ENCODE measurements at places on chromosomes 5 and 9. TPM values are rescaled to one million over a fixed set of nuclear protein-coding genes. Genes with fewer than 3 reads are reported as not detected.

DNA sequence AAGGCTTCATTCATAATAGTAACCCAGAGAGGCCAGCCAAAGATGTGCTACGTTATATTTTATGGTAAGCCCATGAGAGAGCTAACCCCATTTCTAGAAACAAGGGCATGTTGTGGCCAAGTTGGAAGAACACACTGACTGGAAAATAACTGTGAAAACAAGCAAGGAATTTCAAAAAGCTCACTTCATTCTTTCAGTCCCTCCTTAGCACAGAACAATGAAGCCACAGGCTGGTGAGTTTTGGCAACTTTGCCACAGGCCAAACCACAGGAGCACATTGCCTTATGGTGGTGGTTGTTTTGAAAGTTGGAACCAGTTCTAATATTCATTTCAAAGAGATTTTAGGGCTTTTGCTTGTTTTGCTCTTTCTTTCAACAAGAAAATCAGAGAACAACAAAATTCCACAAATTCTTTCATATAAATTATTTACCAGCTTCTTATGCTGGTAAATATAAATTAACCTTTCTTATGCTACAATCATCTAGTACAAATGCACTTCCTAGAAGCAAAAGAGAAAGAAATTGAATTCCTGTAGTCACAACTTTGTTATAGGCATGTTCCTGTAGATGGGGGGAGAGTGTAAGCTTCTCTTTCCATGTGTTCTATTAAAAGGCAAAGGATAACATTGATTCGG, 225.4 kb upstream of the RFX3 start:
- DNase-seq: no peak

DNA sequence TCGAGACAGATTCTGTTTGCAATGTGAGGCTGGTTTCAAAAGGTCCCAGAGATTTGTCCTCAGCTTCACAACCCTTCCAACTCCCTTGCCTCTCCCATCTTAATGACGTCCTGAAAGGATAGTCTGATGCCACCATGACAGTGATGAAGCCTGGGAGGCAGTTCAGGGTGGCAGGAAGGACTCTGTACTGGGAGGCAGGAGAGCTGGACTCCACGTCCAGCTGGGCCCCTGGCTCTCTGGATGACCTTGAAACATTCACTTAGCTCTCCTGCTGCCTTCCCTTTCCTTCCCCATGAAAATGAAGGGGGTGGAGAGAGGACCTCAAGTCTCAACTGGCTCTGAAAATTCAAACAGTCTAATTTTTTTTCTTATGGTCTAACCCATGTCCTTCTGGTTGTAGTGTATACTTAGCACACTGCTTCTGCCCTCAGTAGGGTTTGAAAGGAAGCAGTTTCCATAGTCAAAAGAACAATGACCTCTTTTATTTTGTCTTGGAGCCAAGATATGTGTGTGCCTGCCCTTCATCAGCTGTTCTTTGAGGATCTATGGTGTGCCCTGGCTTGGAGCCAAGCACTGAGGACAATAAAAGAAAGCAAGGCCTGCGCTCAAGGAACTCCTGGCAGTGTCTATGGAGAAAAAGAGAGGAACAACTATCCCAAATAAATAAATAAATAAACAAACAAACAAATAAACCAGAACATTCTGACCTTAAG, 188.3 kb downstream of the GRIA1 start:
- no peak for DNase-seq

DNA sequence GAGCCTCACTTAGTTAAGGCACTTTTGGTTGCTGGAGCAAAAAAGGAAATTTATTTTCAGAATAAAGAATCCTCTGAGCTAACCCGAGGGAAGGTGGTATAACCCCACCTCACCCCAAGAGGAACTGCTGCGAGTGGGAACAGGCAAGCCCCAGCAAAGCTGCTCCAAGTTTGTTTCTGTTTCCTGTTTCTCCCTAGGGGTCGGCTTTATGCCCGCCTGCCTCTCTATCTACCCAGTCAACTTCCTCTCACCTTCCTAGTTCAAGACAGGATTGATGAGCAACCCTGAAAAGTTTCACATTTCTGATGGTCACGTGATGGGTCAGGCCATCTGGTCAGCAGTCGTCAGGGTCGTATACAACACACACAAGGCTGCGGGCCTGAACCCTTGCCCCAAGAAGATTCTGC, 31.1 kb downstream of the TRIO start:
- no peak for DNase-seq

- no peak for DNase-seq
These were observed 1898.1 kb upstream of the NUDT12 start for GRCh38 chr5:105460721-105461120.

GRCh38 chr5:98497418-98497817, 276.0 kb upstream of the RGMB start:
- no peak for DNase-seq

DAB2 gene
- 115 TPM for total RNA-seq

DNA sequence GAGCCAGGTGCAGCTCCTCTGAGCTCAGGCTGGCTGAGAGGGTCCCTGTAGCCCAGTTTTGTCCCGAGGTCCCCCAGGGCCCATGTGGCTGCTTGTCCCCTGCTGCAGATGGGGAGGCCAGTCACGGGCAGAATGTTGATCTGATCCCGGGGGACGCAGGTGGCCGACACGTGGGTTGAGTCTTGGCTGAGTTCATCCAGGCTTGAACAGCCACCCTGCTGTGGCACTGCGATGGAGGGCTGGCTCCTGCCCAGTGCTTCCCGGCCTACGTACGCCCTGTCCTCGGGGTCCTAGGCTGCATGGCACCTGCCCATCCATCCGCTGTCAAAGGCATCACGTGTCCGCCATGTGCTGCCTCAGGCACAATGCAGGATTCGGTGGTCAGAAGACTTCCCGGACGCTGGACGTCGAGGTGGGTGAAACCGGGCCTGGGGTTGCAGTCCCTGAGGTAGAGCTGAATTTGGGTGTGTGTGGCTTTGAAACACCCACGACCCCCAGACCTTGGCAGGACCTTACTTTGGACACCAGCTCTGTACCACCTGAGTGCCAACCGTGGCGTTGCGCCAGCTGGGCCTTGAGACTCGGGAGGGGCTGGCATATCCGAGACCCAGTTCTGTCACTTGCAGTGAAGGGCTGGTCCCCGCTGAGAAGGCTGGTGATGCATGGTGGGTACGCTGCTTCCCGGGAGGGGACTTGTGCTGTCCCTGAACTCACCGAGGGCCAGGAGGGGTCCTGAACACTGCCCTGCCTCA, 22.3 kb downstream of the RXRA start:
- DNase-seq: no peak

DNA sequence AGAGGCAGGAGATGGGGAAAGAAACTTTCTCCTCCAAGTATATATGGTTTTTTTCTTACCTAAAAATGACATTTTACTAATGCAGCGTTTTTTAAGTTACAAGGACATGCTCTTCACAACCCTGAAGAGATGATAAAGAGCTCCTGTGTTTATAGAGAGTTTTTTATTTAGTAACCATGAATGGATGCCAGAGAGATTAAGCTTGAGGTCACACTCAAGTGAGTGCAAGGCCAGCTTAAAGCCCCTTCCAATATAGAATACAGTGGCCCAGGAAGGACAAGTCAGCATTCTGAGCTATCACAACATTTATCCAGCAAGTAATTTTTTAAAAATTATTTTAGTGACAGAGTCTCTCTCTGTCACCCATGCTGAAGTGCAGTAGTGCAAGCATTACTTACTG, 6.7 kb upstream of the HAVCR2 start:
- DNase-seq: no peak

UCK1 gene
- total RNA-seq: 28.0 TPM

PCDHB5 gene
- 7.0 TPM for total RNA-seq
